ENCODE measurements at places on chromosomes 1 and 21.
A peak's percentile ranks its signal among the peaks of the same experiment; 100 is the strongest.

DNA sequence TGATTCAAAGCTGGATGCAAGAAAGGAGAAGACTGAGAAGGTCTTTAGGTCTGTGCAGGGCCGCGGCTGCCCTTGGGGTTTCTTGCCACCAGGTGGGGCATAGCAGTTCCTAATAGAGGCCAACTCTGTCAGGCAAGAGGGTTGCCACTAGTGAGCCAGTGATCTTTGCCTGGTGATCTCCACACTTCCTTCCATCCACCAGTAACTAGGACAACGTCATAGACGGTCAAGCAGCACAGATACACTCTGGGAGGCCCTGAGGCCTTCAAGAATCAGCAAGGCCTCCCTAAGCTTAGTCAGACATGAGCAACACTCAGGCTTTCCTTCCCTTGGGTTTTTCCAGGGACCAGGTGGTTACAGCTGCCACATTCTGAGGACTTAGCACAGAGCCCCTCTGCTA lies 32.9 kb upstream of the ATP2B4 start:
- DNase-seq: no peak

GRCh38 chr1:26537951-26538352 lies 8.4 kb downstream of the RPS6KA1 start:
- DNase-seq: no peak

DNA sequence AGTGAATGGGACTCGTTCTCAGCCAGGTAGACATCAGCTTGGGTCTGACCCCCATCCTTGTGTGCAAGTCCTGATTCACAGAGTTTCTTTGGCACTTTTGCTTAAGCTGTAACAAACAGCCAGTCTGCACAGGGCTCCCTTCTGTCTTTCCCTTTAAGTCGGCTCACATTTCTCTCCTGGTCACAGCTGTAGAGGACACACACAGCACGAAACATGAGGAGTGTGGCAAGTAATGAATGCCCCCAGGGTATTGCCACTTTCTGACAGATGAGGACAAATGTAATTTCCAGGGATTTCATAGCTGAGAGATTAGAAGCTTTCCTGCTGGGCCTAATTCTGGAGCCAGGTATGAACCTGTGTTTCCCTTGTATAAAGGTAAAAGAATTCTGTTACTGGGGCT lies 423.5 kb downstream of the KIF26B start:
- DNase-seq: no peak

DNA sequence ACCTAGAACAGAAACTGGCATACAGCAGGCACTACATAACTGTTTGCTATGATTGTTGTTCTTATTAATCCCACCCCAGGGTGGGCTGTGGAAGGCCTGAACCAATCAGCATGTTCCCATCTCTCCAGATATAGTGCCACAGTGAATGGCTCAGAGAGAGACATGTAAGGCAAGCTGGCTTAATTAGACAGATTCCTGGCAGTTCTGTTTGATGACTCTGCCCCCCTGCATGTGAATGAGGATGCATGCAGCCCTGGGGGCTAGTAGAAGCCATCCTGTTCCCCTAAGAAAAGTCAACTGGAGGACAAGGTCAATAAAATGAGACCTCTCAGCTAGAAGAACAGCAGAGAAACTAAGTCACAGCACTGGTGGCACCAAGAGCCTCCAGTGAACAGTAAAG lies 130.3 kb downstream of the GLIS1 start:
- no peak for DNase-seq

- no peak for DNase-seq
Measured at GRCh38 chr1:227378871-227379554, 60.7 kb upstream of the CDC42BPA start.

- DNase-seq: no peak
Measured at GRCh38 chr1:230130172-230130944, 63.3 kb downstream of the GALNT2 start.

GRCh38 chr1:99763956-99764355 lies 2.5 kb downstream of the FRRS1 start:
- DNase-seq: no peak

DNA sequence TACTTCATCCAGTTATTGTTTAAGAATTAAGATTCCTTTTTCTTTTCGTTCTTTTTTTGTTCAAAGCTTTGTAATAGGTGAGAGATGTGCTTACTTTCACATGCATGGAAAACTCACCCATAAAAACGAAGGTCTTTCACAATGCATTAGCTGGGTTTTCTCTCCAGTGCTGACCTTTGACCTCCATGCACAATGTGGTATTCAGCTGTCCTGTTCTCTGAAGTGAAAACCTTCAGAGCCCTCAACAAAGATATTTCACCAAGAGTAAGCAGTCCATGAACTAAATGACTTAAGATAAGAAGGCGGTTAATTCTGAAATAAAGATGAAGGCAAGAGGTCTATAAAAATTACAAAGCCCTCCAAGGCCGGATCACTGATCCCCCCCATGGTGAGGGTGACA lies 77.1 kb upstream of the IPO9 start:
- DNase-seq: no peak

GRCh38 chr21:35063428-35064172 lies 14.5 kb upstream of the RUNX1 start:
- no peak for DNase-seq

- peak; percentile 47 for DNase-seq
Measured at GRCh38 chr1:84504580-84505492, 1.4 kb upstream of the SPATA1 start.

- no peak for DNase-seq
Measured at GRCh38 chr1:185314411-185314810, 2.6 kb downstream of the IVNS1ABP start.

DNA sequence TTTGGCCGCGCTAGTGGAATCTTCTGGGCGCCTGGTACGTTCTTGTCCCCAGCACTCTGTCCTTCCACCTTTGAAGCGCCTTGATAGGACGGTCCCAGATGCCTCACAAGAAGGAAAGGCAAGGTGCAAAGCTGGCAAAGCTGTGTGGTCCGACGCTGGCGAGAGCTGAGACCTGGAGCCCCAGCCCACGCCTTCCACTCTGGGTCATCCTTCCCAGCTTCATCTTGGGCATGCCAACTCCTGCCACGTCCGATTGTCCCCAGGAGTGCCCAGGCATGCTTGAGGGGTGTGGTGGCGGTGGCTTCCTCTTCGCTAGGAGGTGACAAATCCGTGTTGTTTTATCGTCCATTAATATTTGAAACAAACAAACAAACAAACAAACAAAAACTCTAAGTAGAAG lies 123.9 kb upstream of the DPYD start:
- no peak for DNase-seq

DNA sequence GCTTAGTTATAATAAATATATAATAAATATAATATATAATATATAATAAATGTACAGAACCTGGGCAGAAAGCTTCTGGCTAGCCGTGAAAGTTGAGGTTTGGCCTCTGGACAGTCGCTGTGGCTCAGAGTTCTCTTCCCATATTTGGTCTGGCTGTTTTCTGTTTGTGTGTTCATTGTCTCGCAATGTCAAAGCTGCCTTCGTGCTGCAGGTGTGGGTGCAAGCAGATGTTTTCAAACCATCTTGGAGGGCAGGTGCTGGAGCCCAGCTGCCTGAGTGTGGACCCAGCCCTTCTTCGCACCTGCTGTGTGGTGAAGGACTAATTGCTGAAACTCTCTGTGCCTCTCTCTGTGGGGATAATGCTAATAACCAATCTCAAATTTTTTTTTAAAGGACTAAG lies 3.6 kb upstream of the CSTB start:
- no peak for DNase-seq

- no peak for DNase-seq
Measured at GRCh38 chr1:53811414-53811851, 26.7 kb downstream of the NDC1 start.

DNA sequence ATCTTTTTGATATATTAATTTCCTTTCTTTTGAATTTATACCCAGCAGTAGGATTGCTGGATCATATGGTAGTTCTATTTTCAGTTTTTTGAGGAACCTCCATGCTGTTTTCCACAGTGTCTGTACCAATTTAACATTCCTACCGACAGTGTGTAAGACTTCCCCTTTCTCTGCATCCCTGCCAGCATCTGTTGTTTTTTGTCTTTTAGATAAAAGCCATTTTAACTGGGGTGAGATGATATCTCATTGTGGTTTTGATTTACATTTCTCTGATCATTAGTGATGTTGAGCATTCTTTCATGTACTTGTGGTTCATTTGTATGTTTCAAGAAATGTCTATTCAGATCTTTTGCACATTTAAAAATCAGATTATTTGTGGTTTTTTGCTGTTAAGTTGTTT lies 62.4 kb upstream of the STUM start:
- no peak for DNase-seq

- no peak for DNase-seq
Measured at GRCh38 chr1:41917835-41918449, 780 bp downstream of the HIVEP3 start.

DNA sequence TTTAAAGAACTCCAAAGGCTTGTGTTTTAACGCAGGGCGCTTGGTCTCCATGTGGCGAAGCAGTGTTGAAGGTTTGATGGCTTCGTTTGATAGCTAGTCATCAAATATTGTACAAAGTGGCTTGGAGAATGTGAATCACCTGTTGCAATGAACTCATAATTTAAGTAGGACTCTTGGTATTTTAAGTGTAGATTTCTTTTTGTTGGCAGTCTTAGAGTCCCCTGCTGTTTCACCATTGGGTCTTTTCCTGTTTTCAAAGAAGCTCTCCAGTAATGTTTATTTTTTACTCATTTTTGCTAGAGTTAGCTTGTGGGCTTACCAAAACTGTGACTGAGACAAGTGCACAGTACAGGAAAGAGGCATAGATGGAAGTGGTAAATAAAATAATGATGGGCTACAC lies 26.2 kb downstream of the RASAL2 start:
- no peak for DNase-seq

- no peak for DNase-seq
Measured at GRCh38 chr1:6488602-6489382, 2.7 kb downstream of the PLEKHG5 start.

DNA sequence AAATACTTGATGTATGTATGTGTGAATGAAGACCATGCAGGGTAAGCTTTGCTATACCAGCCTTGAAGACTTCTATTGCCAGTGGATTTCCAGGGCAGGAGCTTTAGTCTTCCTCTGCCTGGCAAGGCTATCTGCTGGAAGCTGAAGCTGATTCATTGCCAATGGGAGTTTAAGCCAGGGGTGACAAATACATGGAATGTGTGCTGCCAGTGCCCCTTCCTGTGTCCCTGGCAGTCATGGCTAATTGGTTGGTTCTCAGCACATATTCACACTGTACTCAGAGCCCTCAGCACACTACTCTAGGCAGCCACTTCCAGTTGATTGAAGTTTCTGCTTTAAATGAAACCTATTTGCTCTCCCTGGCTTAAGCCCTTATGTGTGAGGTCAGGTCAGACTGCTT lies 1.5 kb downstream of the ZSCAN20 start:
- DNase-seq: no peak

DNA sequence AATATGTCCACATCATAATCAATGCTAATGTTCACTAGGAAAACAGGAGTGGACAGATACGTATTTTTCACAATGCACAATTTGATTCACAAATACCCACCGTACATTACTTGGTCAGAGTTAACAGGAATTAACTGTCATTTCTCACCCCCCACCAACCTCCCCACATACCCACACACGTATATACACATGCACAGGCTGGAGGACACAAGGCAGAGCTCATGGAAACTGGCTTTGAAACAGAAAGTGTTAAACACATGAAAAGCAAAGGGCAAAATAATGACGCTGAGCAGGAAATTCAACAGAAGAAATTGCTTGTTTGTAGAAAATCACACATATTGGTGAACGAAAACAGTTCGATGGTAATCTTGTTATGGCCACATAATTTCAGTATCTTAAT lies 188.4 kb upstream of the DMRTA2 start:
- no peak for DNase-seq

DNA sequence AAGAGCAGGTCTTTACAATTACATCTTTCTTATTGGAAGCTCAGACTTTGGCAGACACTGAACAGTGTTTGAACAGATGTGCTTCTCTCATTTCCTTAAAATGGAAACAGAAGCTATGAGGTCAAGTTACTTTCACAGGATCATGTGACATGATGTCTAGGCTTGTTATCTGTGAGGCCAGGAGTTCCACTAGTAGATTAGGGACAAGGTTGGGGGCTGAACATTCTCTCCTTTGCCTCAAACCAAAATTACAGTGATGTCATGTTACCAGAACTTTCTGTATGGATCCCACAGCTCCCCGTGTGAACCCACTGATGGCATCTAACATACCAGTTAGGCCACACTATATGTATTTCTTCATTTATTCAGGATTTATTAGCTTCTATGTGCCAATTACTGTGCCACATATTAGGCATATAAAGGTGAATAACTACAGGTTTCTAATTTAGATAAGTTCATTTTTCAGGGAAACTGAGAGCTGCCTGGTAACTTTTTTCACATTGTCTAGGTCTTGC lies 6.0 kb downstream of the DYNLT5 start:
- DNase-seq: no peak

DNA sequence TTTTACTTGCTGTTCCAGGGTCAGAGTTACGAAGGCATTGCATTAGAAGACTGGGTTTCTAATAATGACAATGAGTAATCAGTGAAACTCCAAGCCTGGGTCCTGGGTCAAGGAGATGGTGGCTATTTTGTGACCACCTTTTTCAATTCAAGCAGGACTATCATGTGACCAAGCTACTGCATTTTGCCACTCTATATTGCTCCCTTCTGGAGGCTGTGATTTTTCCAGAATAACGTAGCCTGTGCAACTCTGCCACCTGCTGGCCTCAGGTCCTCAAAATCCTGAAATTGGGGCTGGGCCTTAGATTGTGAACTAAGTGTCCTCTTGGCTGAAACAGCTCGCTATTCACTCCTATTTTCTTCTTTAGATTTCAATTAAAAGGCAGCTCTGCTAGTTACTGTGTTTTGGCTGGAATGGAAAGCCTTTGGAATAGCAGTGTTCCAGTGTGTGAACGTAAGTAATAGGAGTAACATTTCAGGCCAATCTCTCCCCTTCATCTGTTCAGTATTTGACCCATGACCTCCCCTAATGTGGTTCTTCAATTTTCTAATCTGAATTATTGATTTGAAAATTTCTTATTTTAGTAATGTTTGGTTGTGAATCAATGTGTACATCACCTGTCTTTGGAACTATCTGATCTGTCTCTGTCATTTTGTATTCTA lies 52.9 kb upstream of the CD46 start:
- no peak for DNase-seq

- DNase-seq: no peak
Measured at GRCh38 chr1:239590556-239590955, 204.2 kb downstream of the CHRM3 start.

GRCh38 chr1:179973198-179974110 lies 18.8 kb downstream of the CEP350 start:
- DNase-seq: no peak

GRCh38 chr1:43292679-43293078 lies 7.3 kb upstream of the C1orf210 start:
- DNase-seq: no peak

GRCh38 chr1:162200096-162200847 lies 130.8 kb downstream of the NOS1AP start:
- no peak for DNase-seq
